NCI-H226 (cell line): ENCODE measurements at places on chromosomes 5 and 9.
A peak's percentile ranks its signal among the peaks of the same experiment; 100 is the strongest.

DNA sequence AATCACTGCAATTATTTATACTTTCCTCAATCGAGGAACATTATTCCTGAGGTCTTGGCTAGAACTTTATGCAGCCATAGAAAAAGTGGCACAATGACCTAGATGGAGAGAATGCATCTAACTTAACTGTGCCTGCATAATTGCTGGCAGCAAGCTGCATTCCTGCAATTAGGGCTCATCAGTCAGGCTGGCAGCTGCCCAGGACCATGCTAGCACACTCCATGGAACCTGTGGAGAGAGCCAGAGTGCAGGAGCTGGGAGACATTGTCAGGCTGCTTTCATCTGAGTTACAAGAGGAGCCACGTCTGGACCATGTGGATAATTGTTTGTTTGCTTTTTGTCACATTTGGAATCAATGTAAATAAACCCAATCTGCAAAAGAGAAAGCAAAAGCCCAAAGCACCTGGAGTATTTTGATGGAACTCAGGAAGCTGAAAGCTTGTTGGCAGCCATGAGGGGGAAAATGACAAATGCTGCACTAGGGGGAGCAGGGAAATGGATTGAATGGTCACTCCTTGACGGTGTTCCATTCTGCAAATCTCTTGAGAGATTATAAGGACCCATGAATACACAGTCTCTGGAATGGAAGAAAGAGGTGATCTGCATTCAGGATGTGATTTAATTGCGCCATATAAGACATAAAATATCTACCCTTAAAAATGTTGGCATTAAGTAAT lies 839.9 kb downstream of the MAT2B start:
- DNase-seq: peak; percentile 33

DNA sequence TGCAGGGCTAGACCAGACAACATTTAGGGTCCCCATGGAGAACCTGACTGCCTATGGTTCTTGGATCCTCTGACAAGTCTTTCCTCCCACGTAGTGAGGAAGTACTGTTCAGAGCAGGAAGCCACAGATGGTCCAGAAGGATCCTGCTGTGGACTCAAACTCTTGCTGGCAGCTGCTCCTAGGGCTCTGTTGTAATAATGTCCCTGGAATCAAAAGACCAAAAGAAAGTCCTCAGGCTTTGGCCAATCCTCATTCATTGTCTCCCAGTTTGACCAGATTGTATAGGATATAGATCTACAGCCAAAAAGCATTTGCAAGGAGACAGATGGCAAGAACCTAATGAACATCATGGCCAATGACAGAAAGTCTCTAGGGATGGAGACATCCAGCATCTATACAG lies 53.9 kb downstream of the SEMA6A start:
- DNase-seq: no peak

- peak; percentile 62 for DNase-seq
These were observed 34.7 kb upstream of the DMXL1 start for GRCh38 chr5:119036101-119036762.

DNA sequence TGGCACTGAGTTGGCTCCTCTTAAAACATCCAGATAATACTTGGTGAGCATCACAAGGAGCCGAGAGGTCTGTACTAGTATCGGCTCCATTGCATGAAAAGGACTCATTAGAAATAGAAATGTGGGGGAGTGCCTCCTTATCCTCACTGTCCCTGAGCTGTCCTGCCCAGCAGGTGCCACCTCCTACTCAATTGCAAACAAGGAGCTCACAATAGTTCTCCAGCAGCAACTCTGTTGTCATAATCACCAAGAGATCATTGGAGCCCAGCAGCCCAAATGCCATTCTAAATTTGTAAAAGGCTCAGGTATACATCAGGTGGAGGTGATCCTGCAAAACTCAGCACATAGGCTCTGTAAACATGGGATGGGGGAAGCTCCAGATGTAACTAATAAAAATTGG lies 99.1 kb downstream of the PLK2 start:
- DNase-seq: no peak

DNA sequence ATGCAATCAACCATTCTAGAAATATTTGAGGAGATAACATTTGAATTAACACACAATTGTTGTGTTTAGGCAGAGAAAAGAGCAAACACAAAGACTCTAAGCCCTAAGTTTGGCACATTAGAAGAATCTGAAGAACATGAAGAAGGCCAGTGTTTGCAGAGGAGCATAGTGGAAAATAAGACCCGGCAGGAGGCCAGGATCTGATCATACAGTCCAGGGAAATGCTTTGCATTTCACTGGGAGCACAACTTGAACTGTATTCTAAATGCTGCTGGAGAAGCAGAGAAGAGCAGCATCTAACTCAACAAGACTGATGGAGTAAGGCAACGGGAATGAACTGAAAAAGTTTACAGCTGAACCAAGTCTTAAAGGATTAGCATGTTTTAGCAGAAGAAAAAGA lies 463.4 kb downstream of the ZNF608 start:
- no peak for DNase-seq

- peak; percentile 33 for DNase-seq
These were observed 332.0 kb downstream of the SPATA31D1 start for GRCh38 chr9:82320566-82320965.

DNA sequence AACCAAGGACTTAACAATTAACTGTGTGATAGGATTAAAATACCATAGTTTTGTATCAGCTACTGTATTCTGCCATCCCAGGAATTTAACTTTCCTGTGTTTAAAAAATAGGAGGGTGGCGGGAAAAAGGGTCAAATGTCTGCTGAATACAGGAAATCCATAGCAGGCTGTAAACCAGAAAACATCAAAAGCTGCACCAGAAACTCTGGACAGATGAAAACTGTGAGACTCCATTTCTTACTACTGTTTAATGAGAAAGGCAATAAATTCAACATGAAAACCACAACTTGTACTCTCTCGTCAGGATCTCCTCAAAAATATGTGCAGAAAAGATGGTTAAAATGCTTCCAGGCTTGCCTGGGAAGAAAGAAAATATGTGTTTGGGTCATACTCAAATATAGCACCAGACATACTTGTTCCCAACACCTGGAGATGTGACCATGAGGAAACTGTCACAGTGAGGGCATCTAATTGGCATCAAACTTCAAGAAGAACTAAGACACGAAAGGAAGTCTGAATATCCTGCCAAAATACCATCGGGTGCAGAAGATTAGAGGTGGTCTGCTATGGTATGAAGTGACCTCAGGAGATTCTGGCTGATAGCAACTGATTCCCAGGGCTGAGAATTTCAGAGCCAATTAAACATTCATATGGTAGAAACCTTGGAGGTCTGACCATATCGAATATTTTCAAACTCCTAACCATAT lies 164.7 kb upstream of the TARS1 start:
- no peak for DNase-seq

DNA sequence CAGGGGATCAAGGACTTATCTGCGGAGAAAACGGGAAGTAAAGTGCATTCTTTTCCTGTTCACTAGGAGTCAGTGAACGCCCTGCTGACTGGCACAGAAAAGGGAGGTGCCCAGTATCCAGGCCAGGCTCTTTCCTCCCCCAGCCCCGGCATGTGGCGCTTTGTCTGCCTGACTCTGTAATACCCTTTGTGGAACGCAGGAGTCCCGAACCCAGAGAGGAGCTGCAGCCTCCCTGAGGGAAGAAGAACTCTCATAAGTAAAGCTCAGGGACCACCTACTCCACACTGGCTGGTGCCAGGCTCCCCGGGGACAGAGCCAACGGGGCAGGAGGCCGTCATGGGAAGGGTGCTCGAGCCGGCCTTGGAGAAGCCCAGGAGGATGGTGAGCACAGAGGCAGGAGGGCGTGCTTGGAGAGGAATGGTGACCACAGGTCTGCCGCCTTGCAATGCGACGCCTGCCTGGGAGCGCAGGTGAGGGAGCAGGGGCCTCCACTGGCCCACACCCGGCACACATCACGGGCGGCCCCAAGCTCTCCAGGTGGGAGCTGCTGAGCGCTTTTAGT lies 31.5 kb downstream of the VAV2 start:
- peak; percentile 87 for DNase-seq
